ENCODE measurements at places on chromosomes 7 and 10.
A peak's percentile ranks its signal among the peaks of the same experiment; 100 is the strongest.

DNA sequence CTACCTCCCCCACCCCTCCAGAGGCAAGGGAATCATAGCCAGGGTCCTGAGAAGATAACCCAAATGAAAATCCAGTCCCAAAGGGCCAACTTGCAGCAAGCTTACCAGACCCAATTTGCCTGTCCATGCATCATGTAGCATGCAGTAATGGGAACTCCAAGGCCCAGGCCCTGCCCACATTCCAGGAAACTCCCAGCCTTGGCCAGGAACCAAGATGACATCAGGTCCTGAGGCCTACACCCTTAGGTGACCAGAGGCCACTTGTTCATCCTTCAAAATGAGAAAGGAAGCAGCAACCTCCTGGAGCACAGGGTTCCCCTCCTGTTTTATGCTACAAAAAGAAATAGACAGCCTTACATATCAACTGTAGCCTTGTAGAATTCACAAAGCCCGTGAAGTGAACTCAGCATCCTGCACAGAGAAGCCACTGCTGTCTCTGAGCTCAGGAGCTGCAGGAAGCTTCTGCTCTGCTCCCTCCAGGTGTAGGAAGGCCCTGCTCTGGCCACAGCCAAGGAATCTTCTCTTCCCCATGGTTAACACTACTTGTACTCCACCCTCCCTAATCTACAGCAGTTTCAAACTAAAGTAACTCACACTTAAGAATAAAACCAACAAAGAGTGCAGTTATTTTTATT is 30.3 kb upstream of the GRB10 start:
- peak; percentile 75 for DNase-seq

GRCh38 chr10:35612385-35613106 is 7.4 kb downstream of the GJD4 start:
- DNase-seq, result no peak

DNA sequence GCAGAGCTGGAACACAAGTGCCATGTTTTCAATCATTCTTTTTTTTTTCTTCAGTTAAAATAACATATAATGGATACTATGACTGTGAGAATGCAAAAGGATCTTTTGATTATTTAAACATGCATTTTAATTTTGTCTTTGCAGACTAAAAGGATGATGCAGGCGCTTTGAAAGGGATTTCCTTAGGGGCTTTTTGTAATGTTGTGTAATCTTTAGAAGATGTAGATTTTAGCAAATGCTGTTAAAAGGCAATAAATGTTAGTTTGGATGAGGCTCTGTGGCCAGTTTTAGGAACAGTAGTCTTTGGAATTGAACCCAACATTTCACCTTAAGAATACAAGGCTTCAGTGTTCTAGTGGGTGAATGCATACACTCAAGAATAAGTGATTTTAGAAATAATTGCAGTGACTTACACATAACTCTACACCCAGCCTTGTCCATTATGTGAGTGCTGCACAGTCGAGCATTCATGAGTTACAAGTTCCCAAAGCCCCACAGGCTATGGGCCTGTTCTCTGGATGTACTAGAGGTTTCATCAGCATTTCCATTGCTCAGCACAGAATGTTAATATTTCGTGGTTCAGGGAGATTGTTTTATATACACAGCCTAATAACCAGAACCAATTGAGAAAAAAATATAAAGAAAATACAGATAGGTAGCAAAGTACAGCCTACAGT is 11.6 kb downstream of the PAPSS2 start:
- DNase-seq, result peak; percentile 26

- no peak for DNase-seq
Measured at GRCh38 chr7:81185072-81185471, 266.2 kb upstream of the SEMA3C start.

GRCh38 chr7:36057323-36057722 is 95.7 kb upstream of the EEPD1 start:
- DNase-seq, result peak; percentile 22
